ENCODE measurements at places on chromosomes 13 and 19.

- no peak for DNase-seq
Measured at GRCh38 chr19:5318306-5318705, 22.3 kb downstream of the PTPRS start.

- no peak for DNase-seq
Measured at GRCh38 chr19:16611121-16611520, 16.9 kb downstream of the MED26 start.

DNA sequence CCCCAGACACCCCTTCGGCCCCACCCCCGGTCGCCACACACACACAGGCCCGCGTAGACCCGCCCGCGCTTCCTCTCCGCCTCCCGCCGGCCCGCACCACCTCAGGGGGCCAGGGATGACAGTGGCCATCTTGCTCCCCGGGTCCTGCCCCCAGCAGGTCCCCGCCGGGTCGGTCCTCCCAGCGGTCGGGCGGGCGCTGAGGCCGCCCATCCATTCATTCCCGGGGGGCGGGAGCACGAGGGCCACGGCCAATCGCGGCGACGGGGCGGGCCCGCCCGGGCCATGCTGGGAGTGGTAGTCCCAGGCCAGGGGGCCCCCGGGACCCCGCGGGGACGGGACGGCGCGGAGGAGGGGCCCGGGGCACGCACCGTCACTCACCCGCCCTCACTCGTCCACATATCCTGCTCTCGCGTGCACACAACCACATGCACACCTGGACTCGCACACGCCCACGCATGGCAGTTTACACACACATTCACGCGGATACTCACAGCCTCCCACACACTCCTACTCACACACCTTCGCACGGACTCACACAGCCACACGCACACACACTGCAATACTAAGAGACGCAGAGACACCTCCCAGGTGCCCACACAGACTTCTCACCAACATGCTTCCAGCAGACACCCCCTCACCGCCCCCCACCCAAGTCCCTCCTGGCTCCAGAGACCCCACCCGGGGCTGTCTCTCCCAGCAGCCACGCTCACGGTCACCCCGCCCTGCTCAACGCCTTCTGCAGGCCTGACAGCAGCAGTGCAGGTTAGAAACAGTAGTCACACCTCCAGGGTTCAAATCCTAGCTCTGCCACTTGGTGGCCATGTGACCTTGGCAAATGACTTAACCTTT, at the start of gene DPF1:
Gene DPF1 (minus strand): TSS at position 209 of the 849 bp plus-strand sequence. CDS start 80 bp downstream, at position 129.
- peak; percentile 92 for DNase-seq

- DNase-seq: no peak
Measured at GRCh38 chr19:34773555-34773864, 495 bp upstream of the ZNF599 start.

DNA sequence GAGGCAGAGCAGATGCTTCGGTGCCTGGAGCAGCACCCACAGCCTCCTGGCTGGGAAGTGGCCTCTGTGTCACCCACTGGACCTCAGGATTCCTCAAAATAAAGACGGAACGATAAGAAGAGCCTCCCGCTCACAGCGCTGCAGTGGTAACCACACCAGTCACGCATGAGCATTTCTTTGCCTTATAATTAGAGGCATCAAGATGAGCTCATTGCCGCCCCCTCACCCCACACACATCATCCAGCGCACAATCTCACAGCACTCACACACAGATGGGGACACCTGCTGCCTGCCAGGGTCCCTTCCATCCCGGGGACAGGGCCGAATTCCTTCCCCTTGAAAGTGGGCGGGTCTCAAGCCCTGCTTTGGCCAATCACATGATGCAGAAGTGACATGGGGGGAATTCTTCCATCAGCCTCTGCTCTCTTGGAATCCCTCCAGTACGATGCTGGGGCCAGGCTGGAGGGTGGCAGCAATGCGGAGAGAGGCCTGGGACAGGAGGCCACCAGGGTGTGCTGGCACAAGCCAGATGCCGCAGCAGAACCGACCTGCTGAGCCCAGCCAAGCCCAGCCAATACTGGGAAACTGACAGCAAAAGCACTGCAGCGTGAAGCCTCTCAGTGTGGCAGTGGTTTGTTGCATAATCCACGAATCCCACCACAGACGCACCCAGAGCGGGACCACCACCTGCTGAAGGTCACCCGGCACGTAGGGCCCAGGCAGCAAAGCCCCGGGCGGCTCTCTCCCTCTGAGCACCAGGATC, 16.0 kb downstream of the PIP5K1C start:
- peak; percentile 89 for DNase-seq

DNA sequence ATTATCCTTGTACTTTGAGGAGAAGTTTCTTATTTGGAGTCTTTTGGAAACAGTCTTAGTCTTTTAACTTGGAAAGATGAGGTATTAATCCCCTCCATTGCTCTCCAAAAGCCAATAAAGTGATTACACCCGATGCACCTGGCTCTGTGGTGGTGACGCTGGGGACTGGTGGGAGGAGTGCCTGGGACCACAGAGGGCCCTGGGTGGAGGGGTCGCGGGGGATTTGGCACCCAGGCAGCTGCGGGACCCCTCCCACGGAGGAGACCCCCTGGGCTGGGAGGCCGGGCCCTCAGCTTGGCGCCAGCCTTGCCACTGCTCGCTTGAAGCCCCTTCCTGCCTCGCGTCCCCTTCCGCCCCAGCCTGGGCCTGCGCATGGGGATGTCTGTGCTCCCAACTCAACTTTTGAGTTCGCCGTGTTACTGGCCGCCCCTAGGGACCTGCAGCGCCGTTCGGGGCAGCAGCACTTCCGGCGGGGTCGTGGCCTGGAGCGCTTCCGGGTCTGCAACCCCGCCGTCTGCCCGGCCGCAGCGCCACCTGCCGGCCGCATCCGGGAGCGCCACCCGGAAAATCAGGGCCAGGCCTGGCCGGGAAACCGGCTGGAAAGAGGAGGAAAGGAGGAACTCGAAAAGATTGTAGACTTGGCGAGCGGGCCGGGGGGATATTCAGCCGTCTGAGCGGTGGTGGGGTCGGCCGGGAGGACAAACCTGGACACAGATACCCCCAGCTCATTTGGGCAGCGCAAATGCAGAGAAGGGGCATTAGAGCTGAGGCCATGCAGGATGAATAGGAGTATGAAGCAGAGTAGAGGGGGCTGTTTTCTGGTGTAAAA, 8.4 kb downstream of the PEAK3 start:
- peak; percentile 96 for DNase-seq

- DNase-seq: peak; percentile 71
Measured at GRCh38 chr19:1133471-1133929, 29.7 kb downstream of the GPX4 start.

DNA sequence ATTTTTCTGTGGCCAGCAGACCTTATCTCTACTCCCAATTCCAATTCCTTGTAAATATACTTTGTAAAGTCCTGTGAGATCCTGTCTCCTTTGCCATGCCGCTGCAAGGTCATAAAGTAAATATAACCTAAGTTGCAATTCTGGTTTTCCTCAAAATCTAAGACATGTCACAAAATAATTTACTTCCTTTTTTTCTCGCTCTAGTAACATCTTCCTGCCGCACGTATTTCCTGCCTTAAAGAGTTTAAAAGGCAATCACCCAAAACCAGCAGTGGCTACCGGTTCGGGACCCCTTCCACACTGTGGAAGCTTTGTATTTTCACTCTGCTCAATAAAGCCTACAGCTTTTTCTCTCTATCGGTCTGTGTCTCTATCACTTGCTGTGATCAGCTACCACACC, 832.0 kb upstream of the SLITRK5 start:
- DNase-seq: no peak

DNA sequence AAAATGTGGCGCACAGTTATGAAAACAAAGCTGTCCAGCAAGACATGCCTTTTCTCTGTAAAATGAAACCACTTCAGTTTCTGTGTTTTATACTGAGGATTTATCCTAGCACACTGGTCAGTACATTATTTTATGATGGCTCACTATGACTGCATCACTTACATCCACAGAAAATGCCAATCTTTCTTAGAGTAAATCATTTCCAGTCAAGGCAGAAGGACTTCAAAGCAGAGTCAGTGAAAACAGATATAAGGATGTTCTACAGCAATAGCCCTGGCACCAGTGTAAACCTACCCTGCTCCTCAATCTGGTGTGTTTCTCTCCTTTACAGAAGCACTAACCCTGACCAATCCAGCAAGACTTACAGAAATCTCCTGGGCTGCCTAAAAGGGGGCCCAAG, 473.5 kb downstream of the GPC6 start:
- no peak for DNase-seq

GRCh38 chr19:31349160-31349881, at the start of gene TSHZ3:
TSS of gene TSHZ3 (minus strand) at chr19:31349436. CDS start at chr19:31349219, 217 bp downstream.
- DNase-seq: peak; percentile 93

GRCh38 chr19:55703790-55704215, 28.8 kb downstream of the EPN1 start:
- DNase-seq: peak; percentile 51

GRCh38 chr19:57241176-57241575, 744 bp downstream of the ZNF805 start:
- peak; percentile 5 for DNase-seq

- DNase-seq: peak; percentile 91
Measured at GRCh38 chr19:48588670-48589401, 17.7 kb upstream of the SPACA4 start.

DNA sequence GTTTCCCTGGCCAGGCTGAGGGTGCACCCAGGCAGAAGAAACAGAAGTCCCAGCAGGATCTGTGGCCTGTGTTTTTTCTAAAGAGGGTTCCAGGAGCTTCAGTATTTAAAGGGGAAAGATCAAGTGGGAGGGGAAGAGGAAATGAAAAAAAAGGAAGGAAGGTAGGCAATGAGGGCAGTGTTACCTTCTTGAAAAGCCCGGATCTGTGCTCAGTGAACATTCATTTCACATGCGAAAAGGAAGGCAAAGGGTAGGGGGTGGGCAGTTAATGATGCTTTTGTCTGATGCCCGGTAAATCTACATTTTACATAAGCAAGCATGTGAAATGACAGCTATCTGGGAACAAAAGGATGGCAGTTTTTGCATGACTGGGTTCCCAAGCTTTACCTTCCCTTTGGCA, 326.2 kb downstream of the UQCRFS1 start:
- no peak for DNase-seq

GRCh38 chr19:12872941-12873890, 8.0 kb downstream of the DNASE2 start:
- peak; percentile 66 for DNase-seq

All from mesendoderm (in vitro differentiated cells).